ENCODE measurements at places on chromosomes 6 and 20.

- DNase-seq = no peak
Observed at GRCh38 chr6:95636552-95637431, 59.5 kb downstream of the MANEA start.

- no peak for DNase-seq
Observed at GRCh38 chr6:160132776-160133338, 11.2 kb downstream of the SLC22A1 start.

GRCh38 chr20:8175741-8176675 lies 43.9 kb downstream of the PLCB1 start:
- no peak for DNase-seq

GRCh38 chr6:56718236-56718635 lies 75.5 kb upstream of the DST start:
- DNase-seq = no peak

DNA sequence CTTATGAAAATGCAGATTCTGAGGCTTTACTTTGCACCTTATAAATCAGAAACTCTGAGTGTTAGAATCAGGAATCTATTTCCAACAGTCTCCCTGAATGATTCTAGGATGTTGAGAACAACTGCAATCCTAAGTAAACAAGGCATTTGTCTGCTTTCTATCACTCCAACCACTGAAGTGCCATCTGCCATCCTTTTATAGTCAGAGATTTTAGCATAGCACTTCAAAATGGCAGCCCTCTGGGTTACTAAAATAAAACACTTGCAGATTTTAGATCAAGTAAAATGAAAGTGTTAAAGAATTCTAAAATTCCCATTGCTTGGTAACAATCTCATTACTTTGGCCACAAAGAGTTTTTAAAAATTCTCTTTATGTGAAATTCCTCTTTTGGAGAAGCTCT lies 258.9 kb downstream of the CD109 start:
- no peak for DNase-seq

GRCh38 chr6:16660157-16660497 lies 101.1 kb downstream of the ATXN1 start:
- no peak for DNase-seq

DNA sequence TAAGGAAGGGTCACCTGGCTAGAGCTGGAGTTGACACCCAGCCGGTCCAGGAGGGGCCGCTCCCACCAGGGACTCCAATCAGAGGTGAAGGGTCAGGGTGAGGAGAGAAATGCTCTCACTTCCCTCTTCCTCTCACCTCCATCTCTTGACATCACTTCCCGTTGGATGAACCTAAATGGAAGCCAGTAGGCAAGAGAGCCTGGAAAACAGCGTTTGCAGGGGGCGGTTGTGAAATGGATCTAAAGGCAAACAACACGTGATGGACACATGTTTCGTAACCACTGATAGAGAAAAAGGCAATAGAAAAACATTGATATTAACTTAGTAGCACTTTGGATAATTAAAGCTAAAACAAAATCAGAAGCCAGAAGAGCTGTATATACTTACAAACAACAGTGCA lies 105.6 kb upstream of the FOXA2 start:
- DNase-seq = no peak

DNA sequence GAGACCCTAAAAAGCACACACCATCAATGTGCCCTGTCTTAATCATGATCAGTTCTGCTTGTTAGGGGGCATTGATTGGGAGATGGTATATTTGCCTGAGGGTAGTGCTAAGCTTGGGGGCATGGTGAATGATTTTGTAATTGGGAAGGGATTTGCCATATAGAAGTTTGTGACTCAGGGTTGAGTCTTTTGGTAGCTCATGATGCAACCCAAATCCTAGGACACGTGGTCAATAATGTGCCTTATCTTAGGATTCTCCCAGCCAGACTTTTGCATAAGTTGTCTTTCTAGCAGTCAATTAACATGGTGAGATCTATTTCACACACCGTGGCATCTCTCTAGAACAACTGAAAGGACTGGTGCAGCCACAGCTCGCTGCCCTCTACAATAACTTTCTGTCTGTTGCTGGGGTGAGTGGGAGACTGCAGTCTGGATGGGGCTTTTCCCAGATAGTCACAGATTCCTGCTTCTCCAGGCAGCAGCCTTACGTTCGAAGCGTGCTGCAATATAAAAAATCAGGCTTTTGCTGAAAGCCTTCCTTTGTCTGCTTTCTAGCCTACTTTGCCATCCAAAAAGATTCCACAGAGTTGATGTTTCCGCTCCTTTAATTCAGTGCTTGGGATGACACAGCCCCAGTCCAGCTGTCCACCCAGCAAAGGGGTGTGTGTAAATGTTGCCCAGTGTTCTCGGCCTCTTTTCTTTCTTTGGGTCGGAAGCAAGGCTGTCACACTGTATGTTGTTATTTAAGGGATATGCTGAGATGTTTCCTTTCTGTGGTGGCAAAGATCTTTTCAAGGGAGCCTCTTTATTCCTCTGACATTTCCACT lies 58.9 kb downstream of the ID4 start:
- no peak for DNase-seq

Data from activated naive CD4-positive, alpha-beta T cell treated with Interleukin-2 at 50 U/mL for 16 hours (primary cell).